ENCODE measurements at places on chromosomes 16 and 17. TPM values are rescaled to one million over a fixed set of nuclear protein-coding genes. Genes with fewer than 3 reads are reported as not detected.
A peak's percentile ranks its signal among the peaks of the same experiment; 100 is the strongest.

- H3K4me3 ChIP-seq: no peak overlapping the region
- H3K27ac ChIP-seq: no peak overlapping the region
- H3K36me3 ChIP-seq: no peaks in the 10 kb centered on the region
- no peak for DNase-seq
Measured at GRCh38 chr17:61337290-61337689, 62.4 kb upstream of the TBX2 start.

DNA sequence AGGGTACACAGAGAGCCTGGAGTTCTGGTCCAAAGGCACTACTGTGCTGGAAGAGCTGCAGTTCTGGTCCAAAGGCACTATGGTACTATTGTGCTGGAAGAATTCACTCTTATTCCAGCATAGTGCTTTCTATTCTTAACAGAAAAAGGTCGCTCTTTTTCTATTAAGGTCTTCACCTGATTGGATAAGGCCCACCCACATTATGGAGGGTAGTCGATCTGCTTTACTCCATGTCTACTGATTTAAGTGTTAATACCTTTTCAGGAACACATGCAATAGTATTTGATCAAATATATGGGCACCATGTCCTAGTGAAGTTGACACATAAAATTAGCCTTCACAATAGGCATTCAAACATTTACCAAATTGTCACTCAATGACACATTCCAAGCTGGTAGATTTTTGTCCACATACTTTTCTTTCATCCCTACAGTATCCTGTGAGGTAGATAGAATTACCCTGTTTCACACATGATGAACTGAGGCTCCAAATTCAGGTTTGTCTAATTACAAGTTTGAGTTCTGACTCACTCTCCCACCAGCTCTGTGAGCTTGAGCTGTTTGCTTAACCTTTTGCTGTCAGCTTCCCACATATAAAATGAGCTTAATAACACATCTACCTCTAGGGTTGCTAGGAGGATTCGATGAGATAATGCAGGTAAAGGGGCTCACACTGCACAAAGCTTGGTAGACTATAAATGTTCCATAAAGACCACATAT, 129.9 kb downstream of the AIPL1 start:
- no peaks in the 10 kb centered on the region for H3K36me3 ChIP-seq
- H3K4me1 ChIP-seq: no peaks in the 10 kb centered on the region
- no peak for DNase-seq
- no peak overlapping the region for H3K4me3 ChIP-seq
- H3K27ac ChIP-seq: no peak overlapping the region

GRCh38 chr16:72501739-72502593, 330.0 kb upstream of the PMFBP1 start:
- H3K36me3 ChIP-seq: no peaks in the 10 kb centered on the region
- DNase-seq: no peak
- H3K27me3 ChIP-seq: no peaks in the 10 kb centered on the region

- H3K36me3 ChIP-seq: no peaks in the 10 kb centered on the region
- H3K4me3 ChIP-seq: no peak overlapping the region
- DNase-seq: no peak
- no peak overlapping the region for H3K27ac ChIP-seq
Measured at GRCh38 chr16:67396159-67397035, 3.1 kb upstream of the TPPP3 start.

Gene KRT33A
- total RNA-seq: not detected

GRCh38 chr17:55433629-55434422, 12.2 kb upstream of the MMD start:
- no peaks in the 10 kb centered on the region for H3K27me3 ChIP-seq
- peaks cover 6% of the 10 kb centered on the region for H3K4me1 ChIP-seq
- DNase-seq: no peak
- no peaks in the 10 kb centered on the region for H3K36me3 ChIP-seq
- no peak overlapping the region for H3K27ac ChIP-seq
- H3K4me3 ChIP-seq: no peak overlapping the region

Gene WNT9B
- total RNA-seq: not detected

GRCh38 chr17:46823657-46824056, 5.2 kb upstream of the WNT3 start:
- peaks cover 23% of the 10 kb centered on the region for H3K27me3 ChIP-seq
- peaks cover 17% of the 10 kb centered on the region for H3K4me1 ChIP-seq
- no peaks in the 10 kb centered on the region for H3K36me3 ChIP-seq
- no peak overlapping the region for H3K27ac ChIP-seq

- DNase-seq: no peak
- no peaks in the 10 kb centered on the region for H3K27me3 ChIP-seq
- no peaks in the 10 kb centered on the region for H3K36me3 ChIP-seq
- no peaks in the 10 kb centered on the region for H3K4me1 ChIP-seq
- H3K27ac ChIP-seq: no peak overlapping the region
- no peak overlapping the region for H3K4me3 ChIP-seq
Measured at GRCh38 chr17:69743091-69743490, 328.6 kb downstream of the MAP2K6 start.

Gene ZG16
- not detected for total RNA-seq

DNA sequence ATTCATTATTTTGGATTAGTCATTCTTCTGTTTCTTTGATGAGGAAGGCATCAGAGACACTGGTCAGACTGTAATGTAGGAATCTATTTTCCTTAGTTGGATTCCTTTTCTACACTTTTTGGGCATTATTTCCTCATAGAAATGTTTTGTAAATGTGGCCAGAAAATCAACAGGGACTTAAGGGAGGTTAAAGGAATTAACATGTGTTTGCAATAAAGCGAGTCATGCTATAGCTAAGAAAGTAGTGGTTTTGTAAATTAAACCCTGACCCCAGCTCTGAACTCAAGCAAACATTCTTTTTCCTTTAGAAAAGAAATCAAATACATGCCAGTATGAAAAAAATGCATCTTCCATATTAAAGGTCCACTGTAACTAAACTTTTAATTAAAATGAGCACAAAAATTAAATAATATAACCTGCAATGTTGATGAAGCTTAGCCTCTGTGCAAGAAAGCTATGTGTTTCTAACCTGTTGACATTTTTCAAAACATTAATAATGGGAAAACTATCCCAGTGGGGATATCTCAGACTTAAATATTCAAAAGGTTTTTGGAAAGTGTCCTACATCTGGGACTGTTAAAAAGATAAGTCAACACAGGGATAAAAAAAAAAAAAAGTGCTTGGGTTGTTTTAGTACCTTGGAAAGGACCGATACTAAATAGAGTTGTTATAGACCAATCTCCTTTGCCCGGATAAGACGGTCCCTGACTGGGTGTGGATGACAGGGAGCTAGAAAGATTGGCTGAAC, 428.0 kb downstream of the CA10 start:
- no peak overlapping the region for H3K4me3 ChIP-seq
- H3K27ac ChIP-seq: no peak overlapping the region
- no peaks in the 10 kb centered on the region for H3K36me3 ChIP-seq
- no peaks in the 10 kb centered on the region for H3K27me3 ChIP-seq
- no peak for DNase-seq

Gene CTCF
- 72.5 TPM for total RNA-seq

DNA sequence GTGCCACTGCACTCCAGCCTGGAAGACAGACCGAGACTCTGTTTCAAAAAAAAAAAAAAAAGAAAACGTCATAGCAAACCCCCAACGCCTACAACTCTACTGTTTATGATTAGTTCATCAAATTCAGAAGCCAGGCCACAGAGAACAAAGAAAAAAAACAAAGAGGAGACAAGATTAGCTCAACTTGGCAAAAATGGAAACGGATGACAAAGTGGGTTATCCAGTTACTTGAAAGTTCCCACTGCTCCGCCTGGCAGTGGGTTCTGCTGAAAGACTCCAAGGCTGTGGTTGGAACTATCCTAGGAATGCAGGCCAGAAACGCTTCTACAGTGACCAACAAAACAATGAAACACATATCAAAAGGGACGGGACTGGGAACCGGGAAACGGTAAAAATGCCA, 53.1 kb downstream of the MRM3 start:
- DNase-seq: no peak
- H3K36me3 ChIP-seq: no peaks in the 10 kb centered on the region
- H3K4me1 ChIP-seq: no peaks in the 10 kb centered on the region
- no peaks in the 10 kb centered on the region for H3K27me3 ChIP-seq
- H3K4me3 ChIP-seq: no peak overlapping the region

Gene TBC1D28
- not detected for total RNA-seq

Gene TBC1D3K
- total RNA-seq: not detected

- no peaks in the 10 kb centered on the region for H3K4me1 ChIP-seq
- no peak for DNase-seq
- no peak overlapping the region for H3K27ac ChIP-seq
- H3K27me3 ChIP-seq: no peaks in the 10 kb centered on the region
- no peak overlapping the region for H3K4me3 ChIP-seq
- H3K36me3 ChIP-seq: no peaks in the 10 kb centered on the region
Measured at GRCh38 chr16:32116080-32116479, 137.0 kb upstream of the TP53TG3D start.

Gene PERCC1
- 0.49 TPM for total RNA-seq

Gene HSF5
- total RNA-seq: 2.4 TPM

Gene UBE2G1
- total RNA-seq: 61.6 TPM

DNA sequence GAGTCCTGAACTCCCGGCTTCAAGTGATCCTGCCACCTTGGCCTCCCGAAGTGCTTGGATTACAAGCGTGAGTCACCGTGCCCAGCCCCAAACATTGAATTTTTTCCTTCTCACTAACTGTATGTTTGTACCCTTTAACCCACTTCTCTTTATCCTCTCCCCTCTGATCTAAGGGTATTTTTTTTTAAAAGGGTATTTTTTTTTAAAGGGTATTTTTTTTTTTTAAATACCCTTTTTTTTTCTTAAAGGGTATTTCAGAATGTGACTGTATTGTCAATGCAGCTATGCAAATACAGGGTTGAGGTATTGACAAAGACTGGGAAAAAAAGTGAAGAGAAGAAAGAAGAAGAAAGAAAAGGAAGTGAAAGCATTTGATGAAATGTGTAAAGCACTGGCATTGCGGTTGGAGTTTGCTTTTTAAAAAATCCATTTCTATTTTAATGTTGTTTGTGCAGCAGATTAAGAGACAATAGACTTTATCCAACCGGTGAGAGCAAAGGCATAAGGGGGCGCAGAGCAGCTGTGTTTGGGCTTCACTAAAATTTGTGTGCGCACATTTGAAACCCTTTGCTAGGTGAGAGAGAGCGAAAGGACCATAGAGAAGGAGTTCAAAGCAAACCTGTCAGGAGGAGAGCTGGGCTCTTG, 42.4 kb downstream of the SYT17 start:
- no peaks in the 10 kb centered on the region for H3K4me1 ChIP-seq
- no peaks in the 10 kb centered on the region for H3K27me3 ChIP-seq
- no peak for DNase-seq
- H3K27ac ChIP-seq: no peak overlapping the region
- H3K4me3 ChIP-seq: no peak overlapping the region

GRCh38 chr17:51045621-51046020, 75.0 kb downstream of the SPAG9 start:
- no peak overlapping the region for H3K4me3 ChIP-seq
- H3K4me1 ChIP-seq: peaks cover 14% of the 10 kb centered on the region
- H3K27ac ChIP-seq: no peak overlapping the region
- H3K36me3 ChIP-seq: no peaks in the 10 kb centered on the region

Gene VMP1
- total RNA-seq: 106 TPM

DNA sequence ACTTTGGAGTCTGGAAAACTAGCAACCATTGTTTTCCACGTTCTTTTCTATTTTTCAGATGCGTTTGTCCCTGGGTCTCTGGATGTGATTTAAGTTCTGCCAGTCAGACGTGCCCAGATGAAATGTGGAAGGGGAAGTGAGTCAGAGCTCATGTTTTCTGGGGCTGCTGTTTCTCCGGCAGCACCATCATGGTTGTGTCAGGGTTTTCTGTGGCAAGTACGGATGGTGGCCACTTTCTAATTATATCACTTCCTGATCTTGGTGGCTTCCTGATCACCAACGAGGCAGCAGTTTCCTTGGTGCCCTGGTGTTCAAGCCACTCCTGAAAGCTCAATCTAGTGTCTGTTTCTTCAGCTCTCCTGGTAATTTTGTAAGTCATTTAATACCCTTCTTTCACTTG, 31.4 kb upstream of the PMFBP1 start:
- DNase-seq: no peak
- H3K4me3 ChIP-seq: no peak overlapping the region
- no peaks in the 10 kb centered on the region for H3K36me3 ChIP-seq

DNA sequence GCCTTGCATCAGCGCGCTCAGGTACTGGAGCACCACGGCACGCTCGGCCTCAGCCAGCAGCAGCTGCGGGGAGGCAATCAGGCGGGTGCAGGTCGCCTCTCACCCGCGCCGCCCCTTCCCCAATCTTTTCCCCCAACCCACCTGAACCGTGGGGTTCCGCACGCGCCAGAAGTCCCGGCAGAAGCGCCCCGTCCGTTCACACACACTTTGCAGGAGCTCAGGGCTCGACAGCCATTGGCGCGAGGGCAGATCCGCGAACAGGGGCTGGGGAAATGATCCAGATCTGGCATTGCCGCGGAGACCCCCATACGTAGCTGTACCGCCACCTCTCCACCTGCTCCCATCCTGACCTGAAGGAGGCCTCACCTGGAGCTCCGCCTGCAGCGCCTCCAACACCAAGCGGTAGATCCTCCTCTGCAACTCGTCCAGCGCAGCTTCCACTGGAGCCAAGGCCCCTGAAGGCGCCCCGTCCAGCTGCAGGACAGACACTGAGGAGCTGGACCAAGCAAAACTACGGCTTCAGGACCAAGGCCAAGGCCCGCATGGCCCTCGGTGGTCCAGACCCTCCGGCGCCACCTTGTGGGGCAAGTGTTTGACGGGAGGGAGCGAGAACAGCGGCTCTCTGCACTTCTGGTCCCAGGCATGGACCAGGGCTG, 1.4 kb upstream of the MATCAP1 start:
- no peaks in the 10 kb centered on the region for H3K36me3 ChIP-seq
- peaks cover 23% of the 10 kb centered on the region for H3K4me1 ChIP-seq
- peak; percentile 80 for DNase-seq
- H3K4me3 ChIP-seq: peak overlapping the region; percentile 85
- no peaks in the 10 kb centered on the region for H3K27me3 ChIP-seq
- H3K27ac ChIP-seq: no peak overlapping the region

GRCh38 chr17:43094129-43094835, 30.9 kb downstream of the BRCA1 start:
- no peak for DNase-seq
- no peaks in the 10 kb centered on the region for H3K4me1 ChIP-seq
- no peak overlapping the region for H3K27ac ChIP-seq
- no peaks in the 10 kb centered on the region for H3K36me3 ChIP-seq
- no peak overlapping the region for H3K4me3 ChIP-seq

Gene CCL15
- not detected for total RNA-seq

DNA sequence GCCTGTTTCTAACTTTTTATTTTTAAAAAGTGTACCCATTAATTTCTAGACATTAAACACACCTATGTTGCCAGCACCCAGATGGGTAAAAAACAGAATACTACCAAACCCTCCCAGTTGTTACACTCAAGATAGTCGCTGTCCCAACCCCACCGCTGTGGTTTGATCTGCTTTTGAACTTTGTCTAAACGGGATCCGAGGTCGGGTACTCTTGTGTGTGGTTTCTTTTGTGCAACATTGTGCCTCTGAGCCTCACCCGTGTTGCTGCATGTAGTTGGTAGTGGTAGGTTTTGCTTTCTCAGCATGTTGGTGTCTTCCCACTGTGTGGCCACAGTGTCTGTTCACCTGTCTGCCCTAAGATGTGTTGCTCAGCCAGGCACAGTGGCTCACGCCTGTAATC, 4.3 kb downstream of the KLHL36 start:
- DNase-seq: peak; percentile 61
- H3K27me3 ChIP-seq: no peaks in the 10 kb centered on the region
- peaks cover 26% of the 10 kb centered on the region for H3K36me3 ChIP-seq
- H3K27ac ChIP-seq: peak overlapping the region; percentile 31
- H3K4me3 ChIP-seq: no peak overlapping the region

- H3K27me3 ChIP-seq: no peaks in the 10 kb centered on the region
- peak overlapping the region; percentile 54 for H3K27ac ChIP-seq
- peak; percentile 17 for DNase-seq
- no peaks in the 10 kb centered on the region for H3K36me3 ChIP-seq
- H3K4me3 ChIP-seq: no peak overlapping the region
Measured at GRCh38 chr17:59366773-59367656, 35.6 kb downstream of the YPEL2 start.

Measured in CD4-positive, alpha-beta memory T cell (primary cell).